ENCODE measurements at places on chromosomes 12 and 14.

- no peak for DNase-seq
Measured at GRCh38 chr14:99177046-99177655, 94.8 kb downstream of the BCL11B start.

DNA sequence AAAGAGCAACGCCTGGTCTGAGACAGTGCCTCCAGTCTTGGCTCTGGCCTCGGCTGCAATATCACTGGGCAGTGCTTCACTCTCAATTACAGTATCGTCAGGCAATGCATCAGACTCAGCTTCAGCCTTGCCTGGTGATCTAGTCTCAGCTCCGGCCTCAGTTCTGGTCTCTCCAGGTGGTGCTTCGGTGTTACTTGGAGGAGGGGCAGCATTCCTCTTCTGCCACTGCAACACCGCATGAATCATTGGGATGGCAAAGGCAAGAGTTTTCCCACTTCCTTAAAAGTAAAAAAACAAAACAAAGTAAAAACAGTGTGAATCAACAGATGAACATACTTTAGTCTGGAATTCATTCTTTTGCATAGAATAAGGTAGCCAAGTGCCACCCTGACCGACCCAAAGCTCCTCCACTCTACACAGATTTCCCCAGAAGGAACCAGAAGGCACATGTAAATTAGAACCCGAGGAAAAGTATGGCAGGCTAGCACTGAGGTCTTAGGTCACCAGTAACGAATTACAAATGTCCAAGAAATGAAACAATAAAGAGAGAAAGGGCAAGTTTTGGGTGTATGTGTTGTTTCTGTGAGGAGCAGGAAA, 18.6 kb downstream of the DDX24 start:
- DNase-seq, result no peak

DNA sequence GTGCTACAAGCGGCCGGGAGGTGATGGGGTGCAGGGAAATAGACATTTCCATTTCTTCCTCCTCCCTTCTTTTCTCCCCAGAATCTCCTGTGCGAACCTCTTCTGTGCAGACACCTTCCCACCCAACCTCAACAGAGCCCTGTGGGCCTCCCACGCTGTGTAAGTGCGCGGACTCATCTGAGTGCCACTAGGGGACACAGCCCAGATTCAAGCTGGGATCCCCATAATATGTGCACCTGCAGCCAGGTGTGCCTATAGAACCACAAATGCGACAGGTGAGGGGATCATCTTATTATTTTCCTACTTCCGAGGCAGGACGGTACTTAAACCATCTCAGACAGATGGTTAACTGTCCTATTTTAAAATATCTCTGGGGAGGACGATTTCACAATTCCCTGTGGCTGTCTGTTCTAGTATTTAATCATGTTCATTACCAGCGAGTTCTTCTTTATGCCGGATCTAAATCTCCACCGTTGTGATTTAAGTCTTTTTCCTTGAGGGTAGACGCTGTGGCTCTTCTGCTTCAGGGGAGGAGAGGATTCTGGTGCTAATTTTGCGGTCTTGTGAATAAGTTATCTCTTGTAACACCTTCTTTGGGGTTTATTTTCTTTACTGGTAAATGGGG, 17.2 kb upstream of the CACNA1C start:
- no peak for DNase-seq

GRCh38 chr14:94029265-94029664, 3.1 kb downstream of the OTUB2 start:
- no peak for DNase-seq

DNA sequence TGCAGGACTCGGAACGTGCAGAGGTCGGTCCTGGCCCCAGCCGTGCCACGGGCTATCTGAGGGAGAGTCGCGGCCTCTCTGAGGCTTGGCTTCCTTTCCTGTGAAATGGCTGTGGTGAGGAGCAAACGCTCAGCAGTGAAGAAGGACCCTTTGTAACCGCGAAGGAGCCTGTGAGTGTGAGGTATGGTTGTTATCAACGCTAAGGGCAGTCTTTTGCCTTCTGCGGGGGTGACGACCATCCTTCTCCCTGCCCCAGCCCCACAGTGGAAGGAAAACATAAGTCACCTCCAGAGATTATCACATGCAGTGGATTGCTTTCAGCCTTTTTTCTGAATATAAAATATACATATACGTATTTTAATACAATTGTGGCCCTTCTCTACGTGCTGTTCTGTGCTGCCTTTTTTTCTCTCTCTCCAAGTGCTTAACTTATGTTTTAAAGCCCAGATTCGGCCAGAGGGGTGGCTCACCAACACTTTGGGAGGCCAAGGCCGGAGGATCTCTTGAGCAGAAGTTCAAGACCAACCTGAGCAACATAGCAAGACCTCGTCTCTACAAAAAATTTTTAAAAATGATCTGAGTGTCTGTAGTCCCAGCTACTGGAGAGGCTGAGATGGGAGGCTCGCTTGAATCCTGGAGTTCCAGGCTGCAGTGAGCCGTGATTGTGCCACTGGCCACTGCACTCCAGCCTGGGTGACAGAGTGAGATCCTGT, 17.4 kb downstream of the TAMALIN start:
- DNase-seq, result no peak

DNA sequence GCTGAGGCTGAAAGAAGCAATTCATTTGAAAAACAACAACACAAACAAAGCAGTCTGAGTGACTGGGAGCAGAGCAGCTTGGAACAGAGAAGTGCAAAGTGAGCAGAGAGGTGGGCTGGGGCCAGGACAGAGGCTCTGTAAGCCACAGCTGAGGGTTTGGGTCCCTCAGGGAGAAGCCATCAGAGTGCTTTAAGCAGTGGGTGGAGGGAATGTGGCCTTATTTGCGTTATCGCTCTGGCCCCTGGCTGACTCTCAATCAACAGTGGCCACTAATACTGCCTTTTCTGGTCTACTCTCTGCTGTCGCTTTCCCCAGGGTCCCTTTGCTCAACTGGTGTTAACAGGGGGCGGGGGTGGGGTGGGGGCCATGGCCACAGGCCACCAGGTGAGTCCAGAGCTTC, 44.2 kb downstream of the IRF2BPL start:
- no peak for DNase-seq

GRCh38 chr12:70251226-70251625, 8.0 kb downstream of the CNOT2 start:
- no peak for DNase-seq

GRCh38 chr12:73629171-73629570, 908.5 kb upstream of the ATXN7L3B start:
- DNase-seq, result no peak

DNA sequence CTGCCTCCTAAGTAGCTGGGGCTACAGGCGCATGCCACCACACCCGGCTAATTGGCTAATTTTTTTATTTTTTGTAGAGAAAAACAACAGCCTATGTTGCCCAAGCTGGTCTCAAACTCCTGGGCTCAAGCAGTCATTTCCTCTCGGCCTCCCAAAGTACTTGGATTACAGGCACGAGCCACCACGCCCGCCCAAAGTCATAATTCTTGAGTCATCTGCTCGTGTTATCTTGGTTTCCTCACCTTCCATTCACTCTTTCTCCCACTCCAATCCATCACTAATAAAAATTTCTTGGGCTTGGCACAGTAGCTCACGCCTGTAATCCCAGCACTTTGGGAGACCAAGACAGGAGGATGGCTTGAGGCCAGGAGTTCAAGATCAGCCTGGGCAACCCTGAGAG, 32.0 kb downstream of the ITGA7 start:
- no peak for DNase-seq

Measured in T-helper 1 cell (primary cell).